NCI-H1930 (cell line): ENCODE measurements at places on chromosomes 7 and 10.

DNA sequence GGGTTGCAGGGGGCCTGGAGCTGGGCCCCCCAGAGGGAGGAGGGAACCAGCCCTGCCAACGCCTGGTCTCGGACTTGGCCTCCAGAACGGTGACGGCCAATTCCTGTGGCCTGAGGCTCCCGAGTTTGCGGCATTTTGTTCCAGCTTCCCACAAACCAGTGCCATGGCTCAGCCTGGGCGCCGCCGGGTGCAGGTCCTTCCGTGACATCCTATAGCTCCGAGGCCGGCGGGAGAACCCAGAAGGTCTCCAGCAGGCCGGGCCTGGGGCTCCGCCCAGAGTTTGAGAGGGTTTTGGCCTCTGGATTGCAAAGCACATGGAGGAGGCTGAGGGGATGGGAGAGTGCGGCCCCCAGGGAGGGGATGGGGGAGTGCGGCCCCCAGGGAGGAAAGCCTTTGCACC is 92.6 kb downstream of the UNCX start:
- peak; percentile 24 for DNase-seq

GRCh38 chr10:122348935-122349361 is 25.6 kb upstream of the PLEKHA1 start:
- DNase-seq: no peak

DNA sequence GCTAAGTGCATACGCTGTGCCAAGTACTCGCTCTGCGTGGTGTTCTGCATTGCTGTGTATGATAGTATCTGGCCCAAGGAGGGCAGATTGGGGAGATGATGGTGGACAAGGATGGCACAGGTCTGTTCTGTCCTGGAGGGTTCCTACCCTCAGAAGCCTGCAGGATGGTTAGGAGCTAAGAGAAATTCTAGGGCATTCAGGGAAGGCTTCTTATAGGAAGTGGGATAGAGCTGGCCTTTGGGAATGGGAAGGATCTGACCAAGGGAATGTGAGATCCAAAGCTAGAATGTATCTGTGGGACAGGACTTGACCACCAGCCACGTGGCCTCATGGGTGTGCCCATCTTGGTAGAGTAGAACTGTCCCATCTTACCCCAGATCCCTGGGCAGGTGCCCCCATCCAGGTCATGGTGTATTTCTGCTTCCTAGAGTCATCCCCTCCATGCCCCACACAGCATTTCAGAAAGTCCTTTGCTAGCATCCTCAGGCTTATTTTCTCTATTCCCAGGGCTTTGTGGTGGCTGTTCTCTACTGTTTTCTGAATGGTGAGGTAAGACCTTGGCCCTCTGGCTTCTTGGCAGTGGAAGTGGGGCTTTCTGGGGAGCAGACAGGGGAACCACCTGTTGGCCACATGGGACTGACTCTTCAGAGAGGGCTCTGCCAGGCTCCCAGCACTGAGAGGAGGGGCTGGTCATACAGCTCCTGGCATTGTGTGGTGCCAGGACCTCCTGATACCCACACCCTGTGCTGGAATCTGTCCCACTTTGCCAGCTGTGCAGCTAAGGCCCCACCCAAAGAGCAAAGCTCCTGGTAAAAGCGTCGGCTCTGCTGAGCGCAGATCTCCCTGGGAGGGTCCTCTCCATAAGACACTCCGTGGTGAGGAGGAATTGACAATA is 52.5 kb downstream of the ADCYAP1R1 start:
- DNase-seq: no peak

DNA sequence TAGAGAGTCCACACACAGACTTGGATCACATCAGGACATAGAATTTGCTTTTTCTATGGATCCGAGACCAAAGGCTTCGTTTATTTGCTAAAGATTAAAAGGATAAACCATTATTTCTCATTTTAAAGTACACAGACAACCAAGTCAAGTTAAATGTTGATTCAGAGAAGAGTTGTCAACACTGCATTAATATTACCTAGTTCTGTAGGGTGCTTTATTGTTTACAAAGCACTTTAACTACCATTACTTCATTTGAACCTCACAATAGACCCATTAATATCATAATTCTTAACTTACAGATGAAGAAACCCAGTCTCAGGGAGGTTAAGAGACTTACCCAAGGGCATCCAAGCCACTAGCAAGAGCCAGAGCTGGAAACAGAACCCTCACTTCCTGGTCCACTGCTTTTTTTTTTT is 43.2 kb upstream of the GSAP start:
- DNase-seq: no peak

- no peak for DNase-seq
Observed at GRCh38 chr7:132434041-132434440, 142.2 kb downstream of the PLXNA4 start.

GRCh38 chr7:91922857-91923256 is 17.8 kb upstream of the AKAP9 start:
- no peak for DNase-seq

DNA sequence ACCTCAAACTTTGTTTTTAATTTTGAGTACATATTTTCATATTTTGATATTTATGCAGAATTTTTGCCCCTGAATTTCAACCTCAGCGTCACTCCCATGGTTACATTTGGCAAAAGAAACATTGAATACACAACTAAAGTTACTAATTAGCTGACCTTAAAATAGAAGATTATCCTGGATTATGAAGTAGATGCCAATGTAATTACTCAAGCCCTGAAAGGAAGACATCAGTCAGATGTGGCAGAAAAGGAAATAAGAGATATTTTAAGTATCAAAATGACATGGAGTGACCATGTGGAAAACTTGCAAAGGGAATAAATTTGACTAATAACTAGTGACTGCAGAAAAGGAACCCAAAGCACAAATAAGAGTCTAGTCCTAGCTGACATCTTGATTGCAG is 701.3 kb upstream of the KCND2 start:
- no peak for DNase-seq

- peak; percentile 66 for DNase-seq
Observed at GRCh38 chr7:75638594-75639070, 100.1 kb downstream of the HIP1 start.

GRCh38 chr10:109019001-109019424 is 904.3 kb downstream of the XPNPEP1 start:
- no peak for DNase-seq

DNA sequence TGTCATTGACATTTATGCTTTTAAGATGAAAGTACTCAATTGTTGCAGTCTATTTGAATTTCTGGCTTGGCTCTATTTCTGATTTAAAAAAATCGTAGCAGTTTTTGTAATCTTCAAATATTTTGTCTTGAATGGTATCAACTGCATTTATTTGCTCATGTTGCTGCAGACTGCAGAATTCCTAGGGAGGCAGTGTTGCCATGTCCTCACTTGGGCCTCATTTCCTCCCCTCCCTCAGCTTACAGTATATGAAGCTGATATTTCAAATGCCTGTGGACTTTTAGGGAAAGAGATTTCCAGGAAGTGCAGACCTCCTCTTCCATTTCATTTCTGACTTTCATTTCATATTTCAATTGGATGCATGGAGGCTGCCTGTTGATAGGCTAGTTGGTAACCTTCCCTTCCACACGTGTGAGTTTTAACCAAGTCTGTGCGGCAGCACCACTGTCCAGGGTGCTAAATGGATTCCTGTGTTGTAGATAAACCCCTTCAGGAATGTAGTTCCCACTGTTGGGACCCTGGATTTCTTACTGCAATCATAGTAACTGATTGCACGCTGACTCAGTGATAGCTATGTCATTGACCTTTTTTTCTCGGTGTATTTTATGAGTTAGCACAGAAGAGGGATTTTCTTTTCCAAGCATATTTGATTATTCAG is 17.5 kb downstream of the VPS50 start:
- no peak for DNase-seq

GRCh38 chr10:47456079-47456785 is 27.7 kb downstream of the ANXA8 start:
- no peak for DNase-seq

- no peak for DNase-seq
Observed at GRCh38 chr7:114405427-114405826, 9.2 kb upstream of the FOXP2 start.

DNA sequence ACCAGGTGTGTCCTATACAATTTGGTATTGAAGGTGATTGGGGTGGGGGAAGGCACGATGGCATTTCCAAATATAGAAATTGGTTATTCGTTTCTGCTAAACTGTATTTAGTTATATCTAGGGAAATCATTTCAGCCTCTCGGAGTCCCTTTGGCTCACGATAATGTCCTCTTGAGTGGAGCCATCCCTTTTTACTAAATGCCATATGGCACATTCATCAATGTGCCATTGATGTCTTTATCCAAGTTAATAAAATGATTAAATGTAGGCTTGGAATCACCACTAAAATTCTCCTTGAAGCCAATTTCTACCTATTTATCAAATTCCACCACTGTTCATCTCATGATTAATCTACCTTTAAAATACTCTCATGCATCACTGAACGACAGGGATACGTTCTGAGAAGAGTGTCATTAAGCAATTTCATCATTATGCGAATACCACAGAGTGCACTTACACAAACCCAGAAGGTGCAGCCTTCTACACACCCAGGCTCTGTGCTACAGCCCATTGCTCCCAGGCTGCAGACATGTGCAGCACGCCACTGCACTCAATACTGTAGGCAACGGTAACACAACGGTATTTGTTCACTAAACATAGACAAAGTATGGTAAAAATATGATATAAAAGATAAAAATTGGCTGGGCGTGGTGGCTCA is 219.2 kb upstream of the C7orf33 start:
- no peak for DNase-seq

- no peak for DNase-seq
Observed at GRCh38 chr10:110657973-110658691, 14.0 kb downstream of the RBM20 start.

GRCh38 chr10:71462062-71462935 is 65.6 kb downstream of the CDH23 start:
- no peak for DNase-seq
